ENCODE measurements at places on chromosomes 6 and 20. TPM values are rescaled to one million over a fixed set of nuclear protein-coding genes. Genes with fewer than 3 reads are reported as not detected.

FAM110A gene
- total RNA-seq: 36.4 TPM

PDSS2 gene
- total RNA-seq: 25.2 TPM

SLC35B3 gene
- 13.9 TPM for total RNA-seq

IMPG1 gene
- not detected for total RNA-seq

RBPJL gene
- total RNA-seq: not detected

SEL1L2 gene
- not detected for total RNA-seq

ZNF337 gene
- total RNA-seq: 15.1 TPM

BPI gene
- total RNA-seq: not detected

HINT3 gene
- total RNA-seq: 10.6 TPM

DNA sequence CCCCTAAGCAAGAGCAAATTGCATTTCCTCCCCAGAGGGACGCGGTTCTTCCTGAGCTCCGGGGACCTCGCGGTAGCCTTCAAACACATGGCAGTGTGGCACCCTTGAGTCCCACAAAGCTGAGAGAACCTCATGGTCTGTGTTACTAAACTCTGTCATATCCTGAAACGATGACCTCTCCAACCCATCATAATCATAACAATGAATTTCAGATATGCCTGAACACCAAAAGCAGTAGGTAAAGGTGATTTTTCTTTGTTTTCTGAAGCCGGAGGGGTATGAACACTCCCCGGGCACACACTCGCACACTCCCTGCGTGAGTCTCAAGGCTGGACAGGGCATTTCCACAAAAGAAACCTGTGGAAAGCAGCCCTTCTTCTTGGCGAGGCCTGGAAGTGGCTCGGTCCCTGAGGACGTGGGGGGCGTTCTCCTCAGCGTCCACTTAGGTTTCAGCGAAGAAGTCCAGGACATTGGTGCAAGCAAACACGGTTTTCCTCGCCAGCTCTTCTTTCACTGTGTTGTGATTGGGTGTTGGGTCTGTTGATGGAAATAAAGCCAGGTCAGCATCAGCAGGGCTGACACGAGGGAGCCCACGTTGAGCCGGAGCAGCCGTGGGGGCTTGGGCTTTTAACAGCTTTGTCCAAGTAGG is 183.4 kb downstream of the ERMARD start:
- DNase-seq: no peak

DNA sequence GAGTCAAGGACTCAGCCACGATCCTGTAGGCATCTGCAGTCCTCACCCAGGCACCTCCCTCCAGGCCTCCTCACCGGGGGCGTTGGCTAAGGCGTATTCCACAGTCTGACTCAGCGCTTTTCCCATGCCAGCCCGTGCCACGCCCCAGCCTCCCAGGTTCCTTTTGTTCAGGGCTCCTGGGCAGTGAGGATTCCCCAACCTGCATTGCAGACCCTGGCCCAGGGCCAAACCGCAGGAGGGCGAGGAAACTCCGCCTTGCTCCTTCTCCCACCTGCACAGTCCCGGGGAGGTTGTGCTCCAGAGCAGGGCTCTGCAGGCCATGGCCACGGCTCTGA is 202.8 kb upstream of the CST7 start:
- DNase-seq: no peak

GRCh38 chr6:53566755-53567154 is 21.9 kb upstream of the GCLC start:
- no peak for DNase-seq

DNA sequence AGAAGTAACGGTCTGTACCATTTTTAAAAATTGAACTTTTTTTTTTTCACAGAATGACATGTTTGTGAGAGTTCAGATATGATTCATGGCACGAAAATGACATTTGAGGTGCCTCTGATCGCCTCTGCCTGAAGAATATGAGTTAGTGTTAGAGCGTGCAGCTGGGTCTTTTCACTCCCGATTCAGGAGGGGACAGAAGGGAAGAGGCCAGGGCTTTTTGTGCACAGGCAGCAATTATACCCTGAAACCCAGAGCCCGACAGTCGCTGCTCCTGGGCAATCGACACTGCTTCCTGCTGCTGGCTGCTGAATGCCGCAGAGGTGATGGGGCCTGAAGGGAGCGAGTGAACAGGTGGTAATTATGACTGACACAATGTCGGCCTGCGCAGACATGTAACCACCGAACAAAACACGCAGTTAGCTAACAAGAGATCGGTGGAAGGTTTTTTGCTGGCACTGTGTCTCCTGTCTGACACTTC is 652.0 kb upstream of the NOX3 start:
- no peak for DNase-seq

DNA sequence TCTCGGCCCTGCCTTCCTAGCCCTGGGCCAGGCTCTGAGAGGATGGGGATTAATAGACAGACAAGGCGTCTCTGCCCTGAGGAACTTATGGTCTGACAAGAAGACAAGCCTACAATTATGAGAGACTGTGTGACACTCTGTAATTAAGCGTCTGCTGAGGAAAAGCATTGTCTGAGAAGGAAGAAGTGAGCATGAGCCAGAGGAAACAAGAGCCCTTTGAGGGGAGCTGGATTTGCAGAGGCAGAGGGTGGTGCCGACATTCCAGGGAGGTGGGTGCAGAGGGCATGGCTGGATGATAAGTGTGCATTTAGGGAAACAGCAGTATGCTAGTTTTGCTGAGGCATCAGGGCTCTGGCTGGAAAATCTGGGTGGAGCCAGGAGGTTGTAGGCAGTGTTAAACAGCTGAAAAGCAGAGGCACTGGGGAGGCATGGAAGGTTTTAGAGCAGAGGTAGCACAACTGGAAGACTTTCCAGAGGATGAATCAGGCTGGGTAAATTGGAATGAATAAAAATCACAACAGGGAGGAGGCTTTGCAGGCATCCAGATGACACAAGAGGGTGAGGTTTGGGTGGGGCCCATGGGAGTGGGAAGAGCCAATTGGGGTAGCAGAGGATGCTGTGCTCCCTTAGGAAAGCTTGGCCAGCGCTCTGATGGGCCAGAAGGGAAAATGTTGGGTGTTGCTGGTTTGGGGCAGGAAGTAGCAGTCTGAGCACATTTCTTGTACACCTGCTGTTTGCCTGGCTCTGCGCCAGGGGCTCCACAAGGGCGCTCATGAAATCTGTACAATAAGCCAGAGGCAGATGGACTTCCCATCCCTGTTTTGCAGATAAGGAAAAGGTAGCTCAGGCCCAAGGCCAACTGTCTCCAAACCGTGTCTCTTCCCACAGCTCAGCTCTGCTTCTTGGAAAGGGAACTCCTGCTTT is 74.0 kb upstream of the MYL9 start:
- DNase-seq: peak; percentile 82

GRCh38 chr6:148203970-148204369 is 138.7 kb upstream of the SASH1 start:
- DNase-seq: peak; percentile 72

DNA sequence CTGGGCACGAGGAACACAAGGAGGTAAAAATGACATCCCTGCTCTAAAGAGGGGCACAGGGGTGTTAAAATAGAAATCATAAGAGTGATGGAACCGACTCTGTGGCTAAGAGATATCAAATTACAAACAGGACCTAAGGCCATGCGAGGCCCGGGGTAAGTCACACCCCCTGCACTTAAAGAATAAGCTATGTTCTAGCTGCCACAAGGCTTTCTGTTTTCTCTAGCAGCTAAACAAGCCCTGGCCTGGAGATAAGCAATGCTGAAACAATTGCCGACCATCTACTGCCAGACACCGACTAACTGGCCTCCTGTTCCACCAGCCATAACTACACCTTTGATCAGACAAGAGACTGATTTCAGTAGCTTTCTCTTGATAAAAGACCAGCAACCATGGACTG is 32.4 kb downstream of the MDGA1 start:
- no peak for DNase-seq

DNA sequence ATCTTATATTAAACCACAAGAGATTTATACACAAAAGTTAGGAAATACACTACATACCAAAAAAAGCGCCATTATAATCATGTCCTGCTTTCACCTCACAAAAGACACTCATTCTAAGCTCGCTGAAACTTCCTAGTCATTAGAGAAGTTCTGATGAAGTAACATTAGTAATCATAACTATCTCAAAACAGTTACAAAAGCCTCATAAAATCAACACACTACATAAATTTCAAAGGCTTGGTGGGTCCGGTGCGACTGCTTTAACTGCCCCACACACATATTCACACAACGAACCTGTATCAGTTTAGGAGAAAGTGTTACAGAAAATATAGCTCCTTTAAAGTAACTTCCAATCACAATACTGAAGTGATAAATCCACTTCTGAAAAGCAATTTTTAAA is 1.9 kb downstream of the PHIP start:
- peak; percentile 10 for DNase-seq

GRCh38 chr20:34363465-34364222 is 571 bp downstream of the ITCH start:
- peak; percentile 18 for DNase-seq

DNA sequence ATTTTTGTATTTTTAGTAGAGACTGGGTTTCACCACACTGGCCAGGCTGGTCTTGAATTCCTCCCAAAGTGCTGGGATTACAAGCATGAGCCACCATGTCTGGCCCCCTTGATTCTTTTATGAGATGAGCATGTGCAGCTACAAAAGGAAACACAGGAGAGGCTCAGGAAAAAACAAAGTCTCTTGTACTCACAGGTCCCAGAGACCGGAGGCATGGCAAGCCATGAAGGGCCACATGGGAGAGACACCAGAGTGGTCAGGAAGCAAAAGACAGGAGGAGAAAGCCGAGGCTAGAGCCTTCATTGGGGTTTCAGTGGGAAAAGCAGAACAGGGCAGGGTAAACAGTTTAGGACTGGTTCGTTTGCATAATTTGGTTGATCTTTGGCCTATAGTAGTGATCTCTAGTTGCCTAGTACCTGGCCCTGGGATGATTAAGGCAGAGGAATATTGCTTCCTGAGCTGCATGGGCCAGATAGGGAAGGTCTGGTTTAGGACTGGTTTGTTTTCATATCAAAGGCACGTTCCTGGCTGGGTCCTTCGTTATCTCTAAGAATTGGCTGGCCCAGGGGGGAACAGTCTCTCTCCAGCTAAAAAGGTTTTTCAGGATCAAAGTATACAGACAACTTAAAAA is 48.2 kb upstream of the PRND start:
- no peak for DNase-seq

- DNase-seq: no peak
Observed at GRCh38 chr20:41293269-41294037, 24.1 kb downstream of the ZHX3 start.

DNA sequence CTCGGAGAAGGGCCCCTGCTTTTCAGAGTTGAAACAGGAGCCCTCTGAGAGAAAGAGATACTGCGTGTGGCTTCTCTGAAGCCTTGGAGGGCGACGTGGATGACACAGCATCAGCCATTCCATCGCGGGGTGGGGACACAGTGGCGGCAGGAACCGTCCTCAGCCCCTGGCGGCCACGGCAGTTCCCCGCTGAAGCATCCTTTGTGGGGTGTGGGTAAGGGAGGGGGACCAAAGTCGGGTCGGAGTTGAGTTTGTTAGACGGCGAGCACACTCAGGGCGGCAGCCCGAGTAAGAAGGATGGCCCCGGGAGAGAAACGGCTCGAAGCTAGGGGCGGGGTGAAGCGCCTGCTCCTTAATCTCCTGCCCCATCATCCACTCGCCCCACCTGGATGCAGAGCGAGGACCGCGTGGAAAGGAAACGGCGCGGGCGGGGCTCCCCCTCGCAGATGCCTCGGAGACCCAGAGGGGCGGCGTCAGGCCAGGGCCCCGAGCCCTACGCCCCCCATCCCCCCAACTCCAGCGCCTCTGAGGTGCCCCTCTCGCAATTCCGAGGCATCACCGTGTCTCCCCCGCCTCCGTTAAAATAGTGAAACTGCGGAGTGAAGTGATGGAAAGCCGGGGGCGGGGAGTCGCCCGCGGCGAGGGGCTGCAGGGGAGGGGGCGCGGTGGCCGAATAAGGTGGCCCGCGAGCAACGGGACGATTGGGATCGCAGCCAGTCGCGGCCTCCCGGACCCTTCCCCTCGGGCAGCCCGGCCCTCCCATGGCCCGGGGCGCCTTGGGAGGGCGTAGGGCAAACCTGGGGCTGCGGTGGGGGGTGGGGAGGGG is 796 bp upstream of the RREB1 start:
- peak; percentile 29 for DNase-seq

GRCh38 chr6:79431537-79431933 is 105.7 kb downstream of the LCA5 start:
- DNase-seq: no peak

DNA sequence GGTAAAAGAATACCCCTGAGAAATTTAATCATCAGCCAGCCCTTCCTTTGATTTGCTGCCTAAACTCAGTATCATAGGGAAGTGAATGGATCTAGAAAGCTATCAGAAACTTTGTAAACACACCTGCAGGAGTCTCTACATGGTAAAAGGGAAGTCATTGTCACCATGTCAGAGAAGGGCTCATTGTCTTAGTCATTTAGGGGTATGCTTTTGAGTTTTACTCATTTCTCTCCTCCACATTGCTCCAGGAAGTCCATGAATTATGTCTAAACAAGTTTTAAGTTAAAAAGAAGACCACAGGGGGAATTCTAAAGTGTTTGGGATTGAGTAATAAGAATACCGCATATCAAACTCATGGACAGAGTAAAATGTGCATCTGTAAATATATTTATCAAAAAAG is 2.5 kb downstream of the SLC17A1 start:
- DNase-seq: no peak

GRCh38 chr6:163260111-163260895 is 154.2 kb upstream of the QKI start:
- DNase-seq: no peak

- no peak for DNase-seq
Observed at GRCh38 chr6:40588480-40588879, 1.3 kb upstream of the LRFN2 start.

DNA sequence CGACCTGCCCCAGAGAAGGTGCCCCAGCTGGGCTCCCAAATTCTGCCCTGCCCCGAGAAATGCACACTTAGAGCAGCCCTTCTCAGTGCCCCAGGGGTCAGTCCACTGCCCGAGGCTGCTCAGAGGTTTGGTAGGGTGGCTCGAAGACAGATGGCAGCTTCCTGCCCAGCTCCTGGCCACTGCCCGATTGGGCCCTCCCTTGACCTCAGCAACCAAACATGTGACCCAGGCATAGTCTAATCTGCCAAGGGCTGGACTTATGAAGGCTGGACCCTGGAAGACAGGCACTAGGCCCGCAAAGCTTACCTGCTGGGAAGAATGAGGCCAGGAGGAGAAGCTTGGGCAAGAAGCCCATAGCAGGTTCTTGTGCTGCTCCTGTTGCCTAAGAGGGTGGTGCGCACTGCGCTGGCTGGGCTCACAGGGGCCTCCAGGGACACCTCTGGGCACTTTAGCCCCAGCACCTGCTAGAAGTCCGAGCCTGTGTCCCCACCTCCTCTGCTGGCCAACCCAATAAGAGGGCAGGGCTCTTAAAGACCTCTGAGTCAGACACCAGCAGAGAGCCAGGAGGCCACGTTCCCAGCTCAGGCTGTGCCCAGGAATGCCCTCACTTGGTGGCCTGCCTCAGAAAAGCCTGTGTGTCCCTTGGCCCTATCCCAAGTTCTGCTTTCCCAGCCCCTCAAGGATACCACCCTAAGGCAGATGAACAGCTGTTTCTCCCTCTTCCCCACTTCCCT is 5.5 kb downstream of the SIGLEC1 start:
- DNase-seq: no peak

- DNase-seq: no peak
Observed at GRCh38 chr6:170186006-170186935, 104.6 kb downstream of the DLL1 start.

DNA sequence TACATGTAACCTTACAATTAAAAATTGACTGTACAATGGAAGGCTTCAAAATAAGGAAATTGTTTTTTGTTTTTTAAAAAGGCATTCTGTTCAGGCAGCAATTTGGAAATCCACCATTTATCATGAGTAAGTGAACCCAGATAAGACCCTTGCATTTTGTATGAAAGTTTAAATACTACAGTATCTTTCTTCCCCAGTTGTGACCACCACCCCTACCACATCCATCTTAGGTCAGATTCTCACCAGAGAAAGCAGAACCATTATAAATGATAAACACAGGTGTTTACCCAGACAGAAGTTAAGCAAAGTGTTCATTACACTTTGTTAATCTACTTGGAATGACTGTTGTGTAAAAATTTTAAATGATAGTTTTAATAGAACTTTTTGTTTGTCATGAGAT is 20.2 kb downstream of the SENP6 start:
- no peak for DNase-seq
